Activated CD4-positive, alpha-beta T cell treated with anti-CD3 and anti-CD28 coated beads, Interleukin-2, amount 50 U/mL, for 24 hours (primary cell): ENCODE measurements at places on chromosomes 11 and 22.

GRCh38 chr11:68767672-68768071 lies 16.4 kb upstream of the TESMIN start:
- DNase-seq: no peak

- no peak for DNase-seq
Measured at GRCh38 chr11:123158033-123159003, 36.7 kb downstream of the CLMP start.

DNA sequence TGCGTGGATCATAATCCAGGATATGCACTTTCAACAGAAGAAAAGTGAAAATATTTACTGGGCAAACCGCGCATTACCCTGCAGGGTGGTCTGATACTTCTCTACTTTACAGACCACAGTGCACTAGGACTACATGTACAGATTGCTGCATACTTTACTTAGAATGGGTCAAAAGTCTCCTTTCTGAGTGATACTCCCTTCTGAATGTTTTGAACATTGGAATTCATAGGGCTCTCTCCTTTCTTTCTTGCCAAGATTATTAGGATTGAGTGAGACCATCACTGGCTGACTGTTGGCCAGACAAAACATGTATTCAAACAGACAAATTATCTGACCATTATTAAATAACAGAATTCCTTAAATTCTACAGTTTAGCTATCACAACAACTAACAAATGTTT lies 6.6 kb upstream of the FIBIN start:
- DNase-seq: no peak

- DNase-seq: no peak
Measured at GRCh38 chr11:75317446-75318122, 33.9 kb downstream of the ARRB1 start.
